ENCODE measurements at places on chromosomes 3 and 15.

- no peak for DNase-seq
These were observed 347.1 kb upstream of the NR2E3 start for GRCh38 chr15:71463156-71463665.

DNA sequence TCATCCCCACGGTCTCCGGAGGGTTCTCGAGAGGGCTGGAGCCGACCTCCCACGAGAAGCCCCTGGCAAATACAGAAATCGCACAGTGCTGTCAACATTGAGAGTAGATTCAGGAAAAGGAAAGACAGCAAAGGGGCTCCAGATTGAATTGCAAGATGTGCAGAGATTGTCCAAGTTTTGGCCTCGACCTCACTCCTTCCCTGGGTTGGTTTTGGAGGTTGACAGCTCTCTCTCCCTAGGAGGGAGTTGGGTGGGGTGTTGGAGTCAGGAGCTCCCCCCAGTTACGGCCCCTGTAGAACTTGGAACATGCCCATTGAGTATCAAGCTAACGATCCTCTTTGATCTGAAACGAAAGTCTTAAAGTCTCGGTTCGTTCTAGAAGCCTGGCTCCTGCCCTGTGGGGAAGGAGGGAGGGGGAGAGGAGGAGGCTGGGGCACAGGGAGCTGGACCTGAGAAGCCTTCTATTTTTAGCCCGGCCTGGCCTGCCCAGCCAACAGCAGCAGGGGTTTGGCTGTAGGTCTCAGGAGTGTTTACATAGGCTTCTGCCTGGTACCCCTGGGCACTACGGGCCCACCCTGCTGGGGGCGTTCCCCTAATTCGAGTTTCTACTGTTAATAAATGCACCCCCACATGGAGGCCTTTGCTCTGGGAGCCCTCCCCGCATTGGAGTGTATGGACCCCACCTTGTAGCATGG, 672 bp upstream of the KY start:
- DNase-seq = peak; percentile 8

DNA sequence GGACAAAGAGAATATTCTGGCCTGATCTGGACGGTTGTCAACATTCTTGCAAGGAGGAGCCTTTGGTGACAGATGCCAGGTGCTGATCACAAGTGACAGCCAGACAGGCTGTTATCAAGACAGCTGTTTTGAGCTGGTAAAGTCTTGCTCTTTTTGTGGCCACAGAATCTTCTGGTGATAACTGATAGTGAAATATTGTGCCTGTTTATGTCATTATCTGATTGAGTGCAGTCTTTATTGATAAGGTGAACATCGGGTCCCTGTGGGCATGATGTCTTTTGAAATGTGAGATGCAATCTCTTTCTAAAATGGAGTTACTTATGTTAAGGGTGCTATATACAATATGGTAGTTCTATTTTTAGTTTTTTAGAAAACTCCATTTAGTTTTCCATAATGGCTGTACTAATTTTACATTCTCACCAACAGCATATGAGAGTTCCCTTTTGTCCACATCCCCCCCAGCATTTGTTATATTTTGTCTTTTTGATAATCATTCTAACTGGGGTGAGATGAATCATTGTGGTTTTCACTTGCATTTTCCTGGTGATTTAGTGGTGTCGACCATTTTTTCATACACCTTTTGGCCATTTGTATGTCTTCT, 10.7 kb downstream of the CEP63 start:
- DNase-seq = no peak

DNA sequence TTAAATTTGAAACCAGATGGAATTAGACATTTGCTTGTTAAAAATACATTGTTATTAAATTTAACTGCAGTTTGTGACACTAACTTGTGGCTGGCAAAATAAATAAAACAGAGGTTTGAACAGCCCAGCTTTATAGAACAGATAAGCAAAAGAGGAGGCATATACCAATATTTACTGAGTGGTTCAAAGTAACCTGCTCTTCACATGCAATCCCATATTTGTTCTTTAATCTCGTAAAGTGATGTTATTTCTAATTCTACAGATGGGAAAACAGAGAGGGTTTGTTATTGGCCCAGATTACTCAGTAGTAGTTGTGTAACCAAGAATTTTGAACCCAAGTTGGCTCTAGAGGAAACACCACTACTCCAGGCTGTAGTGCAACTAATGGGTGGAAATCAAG, 37.6 kb downstream of the WNT5A start:
- DNase-seq = no peak

Measured in GM10248 (cell line).